ENCODE measurements at places on chromosomes 12 and 14.

DNA sequence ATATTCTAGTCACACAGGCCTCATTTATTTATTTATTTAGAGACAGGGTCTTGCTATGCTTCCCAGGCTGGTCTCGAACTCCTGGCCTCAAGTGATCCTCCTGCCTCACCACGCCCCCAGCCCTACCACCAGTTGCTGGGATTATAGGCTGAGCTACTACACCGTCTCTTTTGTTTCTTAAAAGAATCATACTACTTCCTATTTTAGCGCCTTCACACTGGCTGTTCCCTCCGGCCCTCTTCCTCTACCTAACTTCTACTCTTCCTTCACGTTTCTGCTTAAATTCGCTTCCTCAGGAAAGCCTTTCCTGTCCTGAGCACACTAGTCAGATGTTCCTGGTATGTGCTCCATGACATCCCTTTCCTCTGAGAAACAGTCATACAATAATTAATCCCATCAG lies 6.4 kb upstream of the MRPL42 start:
- no peak for DNase-seq

DNA sequence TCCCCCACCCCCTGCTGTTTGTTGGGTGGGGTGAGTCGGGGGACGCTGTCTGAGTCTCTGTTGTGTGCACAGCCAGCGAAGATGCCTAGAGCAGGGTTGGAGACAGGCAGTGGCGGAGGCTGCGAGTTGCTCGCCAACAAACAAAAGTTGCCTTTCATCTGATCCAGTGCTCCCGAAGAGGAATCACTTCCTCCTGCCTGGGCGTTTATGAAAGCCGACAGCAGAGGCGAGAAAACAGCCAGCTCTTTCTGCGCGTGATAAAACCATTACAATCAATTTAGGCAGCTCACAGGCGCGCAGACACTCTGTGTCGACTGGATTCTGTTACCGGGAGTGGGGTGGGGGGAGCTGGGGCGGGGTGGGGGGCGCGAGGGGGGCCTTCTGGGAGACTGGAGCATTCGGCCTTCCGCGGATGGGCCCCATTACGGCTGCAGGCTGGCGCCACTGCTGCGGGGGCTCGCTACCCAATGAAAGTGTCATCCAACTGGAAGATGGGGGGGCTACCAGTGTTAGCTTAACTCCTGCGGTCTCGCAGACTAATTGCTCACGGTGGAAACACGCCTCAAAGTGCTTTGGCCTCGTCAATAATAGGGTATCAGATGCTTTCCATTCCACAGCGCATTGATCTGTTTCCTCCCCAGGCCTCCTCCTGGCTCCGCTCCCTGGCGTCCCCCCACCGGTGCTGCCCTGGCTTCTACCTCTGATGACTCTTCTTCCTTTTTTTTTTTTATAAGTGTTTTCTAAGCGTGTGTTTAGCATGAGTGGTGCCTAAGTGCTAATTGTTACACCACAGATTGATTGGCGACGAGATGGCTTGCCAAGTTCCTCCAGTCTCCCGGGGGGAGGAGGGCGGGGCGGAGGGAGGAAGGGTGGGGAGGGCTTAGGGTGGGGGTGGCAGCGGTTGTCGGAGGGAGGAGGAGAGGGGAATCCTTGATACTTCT lies 678.4 kb downstream of the MED13L start:
- no peak for DNase-seq

- no peak for DNase-seq
Observed at GRCh38 chr12:67918441-67918840, 70.8 kb upstream of the IFNG-AS1 start.

GRCh38 chr12:34214011-34214410 lies 191.7 kb downstream of the ALG10 start:
- no peak for DNase-seq

GRCh38 chr12:24197532-24197931 lies 248.1 kb upstream of the SOX5 start:
- DNase-seq = no peak

DNA sequence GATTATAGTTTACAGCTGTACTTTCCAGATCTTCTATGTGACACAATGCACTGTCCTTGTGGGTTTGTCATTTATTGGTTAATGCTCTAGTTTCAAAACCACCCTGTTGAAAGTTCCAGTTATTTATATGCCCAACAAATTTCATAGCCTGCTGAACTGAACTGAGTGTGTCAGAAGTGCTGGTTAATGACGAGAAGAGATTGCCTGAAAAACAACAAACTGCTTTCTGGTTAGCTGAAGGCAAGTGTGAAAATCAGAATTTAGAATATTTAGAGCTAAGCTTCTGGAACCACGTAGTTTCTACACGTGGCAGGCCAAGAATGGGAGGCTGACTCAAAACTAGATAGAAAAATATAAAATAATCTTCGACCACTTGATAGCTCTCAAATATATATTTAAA lies 19.1 kb upstream of the RIN3 start:
- DNase-seq = no peak

- no peak for DNase-seq
Observed at GRCh38 chr14:78638926-78639325, 468.8 kb downstream of the NRXN3 start.

- no peak for DNase-seq
Observed at GRCh38 chr12:50211392-50212070, 44.4 kb upstream of the CERS5 start.

GRCh38 chr12:59084511-59085375 lies 164.4 kb upstream of the LRIG3 start:
- no peak for DNase-seq

- DNase-seq = no peak
Observed at GRCh38 chr12:23099104-23099503, 474.1 kb downstream of the ETNK1 start.

GRCh38 chr14:71554323-71554722 lies 377.9 kb upstream of the RGS6 start:
- DNase-seq = no peak

GRCh38 chr12:62270384-62270783 lies 10.2 kb downstream of the USP15 start:
- no peak for DNase-seq

Measured in epithelial cell of prostate (primary cell).